ENCODE measurements at places on chromosomes 5 and 9. TPM values are rescaled to one million over a fixed set of nuclear protein-coding genes. Genes with fewer than 3 reads are reported as not detected.

- no peak for DNase-seq
- H3K4me1 ChIP-seq: no peaks in the 10 kb centered on the region
- no peaks in the 10 kb centered on the region for H3K27me3 ChIP-seq
- no peak overlapping the region for H3K4me3 ChIP-seq
- no peak overlapping the region for H3K27ac ChIP-seq
Measured at GRCh38 chr5:80055491-80056170, 20.5 kb downstream of the THBS4 start.

DNA sequence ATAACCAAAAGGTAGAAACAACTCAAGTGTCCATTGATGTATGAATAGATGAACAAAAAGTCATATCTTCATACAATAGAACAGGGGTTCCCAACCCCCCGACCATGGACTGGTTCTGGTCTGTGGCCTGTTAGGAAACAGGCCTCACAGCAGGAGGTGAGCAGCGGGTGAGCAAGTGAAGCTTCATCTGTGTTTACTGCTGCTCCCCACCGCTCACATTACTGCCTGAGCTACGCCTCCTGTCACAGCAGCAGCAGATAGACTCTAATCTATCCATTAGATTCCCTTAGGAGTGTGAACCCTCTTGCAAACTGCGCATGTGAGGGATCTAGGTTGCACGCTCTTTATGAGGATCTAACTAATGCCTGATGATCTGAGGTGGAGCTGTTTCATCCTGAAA, 478.0 kb downstream of the BRINP1 start:
- DNase-seq: no peak
- no peaks in the 10 kb centered on the region for H3K4me1 ChIP-seq
- H3K36me3 ChIP-seq: no peaks in the 10 kb centered on the region

- no peak overlapping the region for H3K4me3 ChIP-seq
- H3K27ac ChIP-seq: no peak overlapping the region
- no peaks in the 10 kb centered on the region for H3K36me3 ChIP-seq
- H3K4me1 ChIP-seq: no peaks in the 10 kb centered on the region
- no peak for DNase-seq
- H3K27me3 ChIP-seq: no peaks in the 10 kb centered on the region
Measured at GRCh38 chr9:31783491-31783890, 601.0 kb upstream of the ACO1 start.

- H3K4me3 ChIP-seq: peak overlapping the region; percentile 59
- peak overlapping the region; percentile 73 for H3K27ac ChIP-seq
- no peak for DNase-seq
- peaks cover 4% of the 10 kb centered on the region for H3K36me3 ChIP-seq
- H3K4me1 ChIP-seq: peaks cover 100% of the 10 kb centered on the region
- no peaks in the 10 kb centered on the region for H3K27me3 ChIP-seq
Measured at GRCh38 chr9:89464300-89464901, 33.5 kb downstream of the SEMA4D start.

DNA sequence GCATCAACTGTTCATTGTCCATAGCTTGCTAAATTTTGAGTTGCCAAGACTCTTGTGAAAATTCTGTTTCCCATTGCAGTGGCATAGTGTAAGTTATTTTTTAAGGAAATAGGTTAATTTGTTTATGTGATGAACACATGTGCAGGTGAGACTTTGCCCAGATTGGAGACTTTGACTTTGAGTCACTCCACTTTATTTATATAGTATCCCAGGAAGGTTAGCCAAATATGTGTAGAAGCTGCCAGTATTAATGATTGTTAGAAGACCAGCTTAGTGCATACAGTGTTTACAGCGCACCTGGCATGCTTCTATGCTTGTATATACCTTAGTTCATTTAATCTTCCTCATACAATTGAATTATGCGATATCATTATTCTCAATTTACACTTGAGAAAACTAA, 51.0 kb downstream of the MTAP start:
- peaks cover 3% of the 10 kb centered on the region for H3K36me3 ChIP-seq
- H3K27ac ChIP-seq: no peak overlapping the region
- no peak overlapping the region for H3K4me3 ChIP-seq
- peaks cover 15% of the 10 kb centered on the region for H3K4me1 ChIP-seq
- no peak for DNase-seq

DNA sequence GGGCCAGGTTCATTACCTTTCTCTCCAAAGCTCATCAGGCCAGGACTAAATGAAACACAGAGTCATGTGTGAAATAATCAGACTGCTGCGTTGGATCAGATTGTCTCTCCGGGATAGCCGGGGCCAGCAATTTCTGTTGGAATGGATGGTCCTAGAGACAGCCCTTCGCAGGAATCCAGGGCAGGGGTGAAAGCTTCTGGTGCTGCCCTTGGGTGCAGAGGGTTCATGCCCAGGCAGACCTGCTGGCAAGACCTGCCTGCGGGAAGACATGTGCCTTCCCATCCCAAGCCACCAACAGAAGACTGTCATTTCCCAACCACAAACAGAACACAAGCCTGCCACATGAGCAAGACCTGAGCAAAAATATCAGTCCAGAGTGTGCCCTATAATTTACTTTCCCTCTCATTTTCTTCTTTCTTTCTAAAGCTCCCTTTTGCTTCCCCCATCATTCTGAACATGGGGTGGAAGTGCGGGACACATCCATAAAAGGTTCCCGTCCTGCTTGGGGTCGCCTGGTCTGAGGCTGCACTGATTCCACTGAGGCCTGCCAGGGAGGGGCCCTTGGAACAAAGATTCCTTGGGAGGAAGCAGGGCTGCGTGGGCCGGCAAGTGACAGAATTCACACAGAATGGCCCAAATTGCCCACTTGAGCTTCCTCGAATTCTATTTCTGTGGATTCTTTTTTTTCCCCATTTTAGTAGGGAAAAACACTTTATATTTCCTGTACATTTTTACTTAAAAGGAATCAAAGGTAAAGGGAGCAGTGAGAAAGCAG, 57.3 kb downstream of the UBE2QL1 start:
- H3K27me3 ChIP-seq: no peaks in the 10 kb centered on the region
- no peak overlapping the region for H3K27ac ChIP-seq
- no peak for DNase-seq
- H3K4me1 ChIP-seq: no peaks in the 10 kb centered on the region
- no peaks in the 10 kb centered on the region for H3K36me3 ChIP-seq
- no peak overlapping the region for H3K4me3 ChIP-seq

DNA sequence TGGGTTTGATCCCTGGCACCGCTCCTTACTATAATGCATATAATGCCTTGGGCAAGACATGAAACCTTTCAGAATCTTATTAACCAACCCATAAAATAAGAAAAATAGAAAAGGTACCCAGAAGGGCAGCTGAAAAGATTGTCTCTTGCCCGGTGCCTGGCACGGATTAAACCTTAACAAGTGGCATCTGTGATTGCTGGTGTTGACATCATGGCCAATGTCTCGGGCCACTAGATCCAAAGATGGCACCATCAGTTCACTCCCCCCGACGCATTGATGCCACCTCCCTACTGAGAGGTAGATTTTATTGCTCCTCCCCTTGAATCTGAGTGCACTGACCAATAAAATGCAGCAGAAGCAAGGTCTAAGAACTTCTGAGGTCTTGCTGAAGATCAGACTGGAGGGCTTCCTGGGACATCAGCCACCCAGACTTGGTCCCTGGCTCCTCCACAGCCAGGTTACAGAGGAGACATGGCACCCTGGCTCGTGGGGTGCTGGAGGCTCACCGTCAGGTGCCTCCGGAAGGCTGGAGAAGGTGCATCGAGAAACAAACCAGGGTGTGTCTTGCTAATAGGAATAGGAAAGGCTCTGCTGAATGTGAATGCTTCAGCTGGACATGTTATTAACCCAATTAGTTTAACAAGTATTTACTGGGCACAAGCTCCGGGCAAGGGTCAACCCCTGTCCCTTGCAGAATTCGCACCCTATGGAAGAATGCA, 80.0 kb upstream of the COL5A1 start:
- DNase-seq: no peak
- no peak overlapping the region for H3K4me3 ChIP-seq
- H3K27me3 ChIP-seq: no peaks in the 10 kb centered on the region
- H3K4me1 ChIP-seq: no peaks in the 10 kb centered on the region
- H3K36me3 ChIP-seq: no peaks in the 10 kb centered on the region

- H3K27me3 ChIP-seq: no peaks in the 10 kb centered on the region
- no peak overlapping the region for H3K4me3 ChIP-seq
- H3K27ac ChIP-seq: no peak overlapping the region
- H3K4me1 ChIP-seq: no peaks in the 10 kb centered on the region
- DNase-seq: no peak
Measured at GRCh38 chr9:111179577-111179976, 141.3 kb upstream of the LPAR1 start.

- no peaks in the 10 kb centered on the region for H3K4me1 ChIP-seq
- no peak for DNase-seq
- no peak overlapping the region for H3K27ac ChIP-seq
Measured at GRCh38 chr5:64166201-64166959, 737 bp downstream of the RNF180 start.

- no peak overlapping the region for H3K27ac ChIP-seq
- H3K36me3 ChIP-seq: no peaks in the 10 kb centered on the region
- no peaks in the 10 kb centered on the region for H3K4me1 ChIP-seq
- H3K4me3 ChIP-seq: no peak overlapping the region
- no peaks in the 10 kb centered on the region for H3K27me3 ChIP-seq
- no peak for DNase-seq
Measured at GRCh38 chr5:60541980-60542379, 158.0 kb downstream of the DEPDC1B start.

DIRAS2 gene
- not detected for polyA plus RNA-seq

EIF4E1B gene
- polyA plus RNA-seq: not detected

PPIP5K2 gene
- polyA plus RNA-seq: 21.1 TPM

ADAMTS16 gene
- not detected for polyA plus RNA-seq

NKD2 gene
- not detected for polyA plus RNA-seq

TXNDC15 gene
- 23.0 TPM for polyA plus RNA-seq

GARIN3 gene
- not detected for polyA plus RNA-seq
